ENCODE measurements at places on chromosomes 1 and 21. TPM values are rescaled to one million over a fixed set of nuclear protein-coding genes. Genes with fewer than 3 reads are reported as not detected.

Gene ST6GALNAC3
- total RNA-seq = not detected

Gene CLCA4
- total RNA-seq = not detected

- no peaks in the 10 kb centered on the region for H3K27me3 ChIP-seq
- no peak for DNase-seq
- no peak overlapping the region for H3K27ac ChIP-seq
- H3K36me3 ChIP-seq = no peaks in the 10 kb centered on the region
Observed at GRCh38 chr1:178066908-178067614, 26.8 kb upstream of the RASAL2 start.

GRCh38 chr21:33151941-33152731, 77.6 kb upstream of the IFNAR2 start:
- H3K36me3 ChIP-seq = no peaks in the 10 kb centered on the region
- peaks cover 24% of the 10 kb centered on the region for H3K27me3 ChIP-seq
- H3K27ac ChIP-seq = no peak overlapping the region
- peaks cover 5% of the 10 kb centered on the region for H3K4me1 ChIP-seq
